ENCODE measurements at places on chromosomes 7 and 10.

GRCh38 chr7:100465702-100466311, 1.7 kb upstream of the SPACDR start:
- no peak for DNase-seq

DNA sequence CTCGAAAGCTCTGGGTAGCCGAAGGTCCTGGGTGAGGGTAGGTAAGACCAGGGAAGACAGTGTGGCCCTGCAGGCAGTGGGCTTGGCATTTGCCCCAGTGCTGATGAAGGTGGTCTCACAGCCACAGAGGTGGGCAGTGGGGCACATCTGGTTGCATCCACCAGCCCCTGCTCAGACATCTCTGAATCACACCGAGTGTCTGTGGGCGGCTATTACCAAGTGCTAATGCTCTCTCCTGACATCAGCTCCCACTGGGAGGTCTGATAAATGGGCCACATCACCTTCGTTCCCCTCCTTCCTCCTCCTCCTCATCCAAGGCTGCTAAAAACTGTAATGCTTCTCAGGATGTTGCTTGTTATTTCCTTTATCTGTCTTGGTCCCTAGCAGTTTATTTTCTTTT, 330.9 kb upstream of the COBL start:
- peak; percentile 56 for DNase-seq

DNA sequence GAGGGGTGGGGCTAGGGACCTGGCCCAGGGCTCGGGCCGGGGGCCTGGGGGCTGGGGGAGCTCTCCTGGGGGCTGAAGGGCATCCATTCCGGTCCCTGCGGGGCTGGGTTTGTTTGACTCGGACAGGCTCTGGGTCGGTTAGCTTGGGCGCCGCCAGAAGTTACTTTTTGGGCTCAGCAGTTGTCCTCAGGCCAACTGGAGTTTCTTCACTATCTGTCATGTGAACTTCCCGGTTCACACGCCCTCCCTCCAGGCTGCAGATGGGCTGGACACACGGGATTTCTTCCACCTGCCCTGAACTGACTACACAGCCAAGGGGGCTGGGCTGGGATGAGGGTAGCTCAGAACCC, 3.8 kb downstream of the SLC4A2 start:
- DNase-seq = no peak

DNA sequence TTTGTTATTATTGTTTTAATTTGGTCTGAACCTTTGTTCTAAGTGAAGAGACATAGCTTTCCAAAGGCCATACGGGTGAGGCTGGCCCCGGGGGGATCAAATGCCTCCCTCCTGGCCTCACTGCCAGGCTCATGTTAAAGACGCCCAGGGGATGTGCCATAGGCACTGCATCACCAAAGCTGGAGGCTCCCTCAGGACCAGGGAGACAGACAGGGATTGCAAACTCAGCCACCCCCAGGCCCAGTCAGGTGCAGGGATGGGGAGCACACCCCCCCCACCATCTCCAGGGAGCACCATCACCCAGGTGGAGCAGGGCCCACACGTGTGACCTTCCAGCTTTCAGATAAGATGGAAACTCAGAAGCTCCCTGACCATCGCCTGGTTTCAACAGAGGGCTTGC, 96.0 kb upstream of the DNAAF5 start:
- DNase-seq = no peak

- no peak for DNase-seq
Measured at GRCh38 chr7:127922656-127923055, 108.6 kb downstream of the LRRC4 start.

Measured in retina (tissue), 1 donor.